ENCODE measurements at places on chromosomes 16 and 17.

GRCh38 chr16:29990883-29991570 lies 4.4 kb downstream of the HIRIP3 start:
- no peak for DNase-seq

DNA sequence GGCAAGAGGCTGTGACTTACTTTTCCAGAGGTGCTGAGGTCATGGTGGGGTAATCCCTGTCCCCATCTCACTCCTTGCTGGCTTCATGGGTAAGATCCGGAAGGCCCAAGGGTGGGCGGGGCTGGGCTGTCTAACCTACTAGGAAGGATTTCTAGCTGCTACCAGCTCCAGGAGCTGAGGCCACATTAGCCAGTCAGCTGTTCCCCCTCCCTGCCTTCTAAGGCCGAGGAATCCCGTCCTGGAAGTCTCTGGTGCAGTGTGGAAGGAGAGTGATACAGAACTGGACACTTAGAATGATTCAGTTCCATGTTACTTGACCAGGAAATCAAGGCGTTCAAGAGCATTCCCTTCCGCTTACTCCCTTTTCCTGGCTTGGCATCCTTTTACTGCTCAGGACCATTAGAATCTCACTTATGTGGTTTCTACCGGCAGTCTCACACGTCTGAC lies 8.9 kb downstream of the GNGT2 start:
- peak; percentile 25 for DNase-seq

DNA sequence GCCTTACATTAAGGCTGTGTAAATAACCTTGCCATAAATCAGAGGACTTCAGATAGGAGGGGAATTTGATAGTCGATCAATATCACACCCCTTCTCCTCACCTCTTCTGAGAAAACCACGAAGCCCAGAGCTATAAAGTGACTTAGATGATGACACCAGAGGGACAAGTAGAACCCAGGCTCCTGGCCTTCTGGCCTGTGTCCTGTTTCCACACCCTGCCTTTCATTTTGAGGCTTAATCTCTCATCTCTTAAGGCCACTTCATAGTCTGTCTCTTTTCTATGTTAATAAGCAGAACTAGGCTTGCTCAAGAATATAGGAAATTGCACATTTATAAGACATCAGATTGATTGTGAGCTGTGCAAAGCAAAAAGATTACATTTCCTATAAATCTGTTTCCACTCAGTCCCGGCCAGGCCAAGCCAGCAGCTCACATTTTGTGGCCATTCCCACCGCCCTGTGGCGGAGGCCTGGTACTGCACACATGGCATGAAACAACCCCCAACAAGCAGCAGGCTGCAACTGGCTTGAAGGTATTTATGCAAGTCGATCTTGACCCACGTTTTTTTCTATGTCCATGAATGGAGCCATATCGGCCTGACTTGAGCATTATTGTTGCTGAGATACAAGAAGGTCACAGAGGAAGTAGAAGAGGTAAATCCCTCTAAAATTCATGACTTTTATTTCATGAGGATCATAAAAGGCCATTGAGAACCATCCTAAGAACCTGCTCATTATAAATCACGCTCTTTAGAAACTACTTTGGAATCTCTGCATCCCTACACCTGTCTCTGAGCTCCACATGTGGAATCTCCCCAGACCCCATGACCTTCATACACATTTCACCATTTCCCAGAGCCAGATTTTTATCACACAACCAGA lies 93.7 kb downstream of the PMP22 start:
- DNase-seq = peak; percentile 66

GRCh38 chr17:2946144-2946543 lies 117.3 kb downstream of the OR1D5 start:
- DNase-seq = no peak

DNA sequence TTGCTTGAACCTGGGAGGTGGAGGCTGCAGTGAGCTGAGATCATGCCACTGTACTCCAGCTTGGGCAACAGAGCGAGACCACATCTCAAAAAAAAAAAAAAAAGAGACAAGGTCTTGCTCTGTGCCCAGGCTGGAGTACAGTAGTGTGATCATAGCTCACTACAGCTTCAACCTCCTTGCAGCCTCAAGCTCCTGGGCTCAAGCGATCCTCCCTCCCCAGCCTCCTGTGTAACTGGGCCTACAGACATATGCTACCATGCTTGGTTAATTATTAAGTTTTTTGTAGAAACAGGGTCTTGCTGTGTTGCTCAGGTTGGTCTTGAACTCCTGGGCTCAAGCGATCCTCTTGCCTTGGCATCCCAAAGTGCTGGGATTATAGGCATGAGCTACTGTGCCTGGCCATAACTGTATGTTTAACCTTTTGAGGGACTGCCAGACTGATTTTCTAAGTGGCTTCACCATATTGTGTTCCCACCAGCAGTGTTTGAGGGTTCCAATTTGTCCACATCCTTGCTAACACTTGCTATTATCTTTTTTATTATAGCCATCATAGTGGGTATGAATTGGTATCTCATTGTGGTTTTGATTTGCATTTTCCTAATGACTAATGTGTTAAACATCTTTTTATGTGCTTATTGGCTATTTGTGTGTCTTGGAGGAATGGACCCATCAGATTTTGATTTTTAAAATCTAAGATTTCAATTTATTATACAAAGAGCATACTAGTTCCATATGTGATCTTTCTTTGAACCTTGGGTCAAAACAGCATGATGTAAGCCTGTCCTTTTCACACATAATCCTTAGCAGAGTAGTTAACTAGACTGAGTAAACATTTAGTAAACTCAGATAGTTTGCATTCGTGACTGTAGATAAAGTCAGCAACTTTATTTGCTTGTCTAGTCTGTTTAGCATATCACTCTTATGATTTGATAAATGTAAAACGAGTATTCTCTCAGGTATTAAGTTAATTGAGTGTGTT lies 38.1 kb upstream of the KPNB1 start:
- DNase-seq = no peak

DNA sequence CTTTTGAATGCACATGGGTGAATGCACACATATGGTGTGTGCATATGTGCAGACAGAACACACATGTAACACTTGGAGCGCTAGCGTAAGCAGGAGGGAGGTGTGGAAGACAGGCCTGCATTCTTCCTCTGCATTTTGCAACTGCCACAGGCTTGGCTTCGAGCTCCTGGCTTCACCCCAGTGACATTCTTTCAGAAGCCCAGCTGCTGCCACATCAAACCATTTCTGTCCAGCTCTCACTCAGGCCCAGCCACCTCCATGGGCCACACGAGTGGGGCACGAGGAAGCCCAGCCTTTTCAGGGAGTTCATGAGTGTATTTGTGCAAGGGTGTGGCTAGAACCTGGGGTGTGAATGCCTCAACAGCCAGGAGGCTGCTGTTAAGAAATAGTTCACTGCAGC lies 18.8 kb downstream of the LGALS3BP start:
- DNase-seq = no peak

- no peak for DNase-seq
These were observed 526 bp downstream of the MOSMO start for GRCh38 chr16:22008215-22009059.

GRCh38 chr16:78195797-78196196 lies 96.3 kb downstream of the WWOX start:
- no peak for DNase-seq

GRCh38 chr17:81222620-81222905 lies 202 bp downstream of the CEP131 start:
- DNase-seq = no peak

DNA sequence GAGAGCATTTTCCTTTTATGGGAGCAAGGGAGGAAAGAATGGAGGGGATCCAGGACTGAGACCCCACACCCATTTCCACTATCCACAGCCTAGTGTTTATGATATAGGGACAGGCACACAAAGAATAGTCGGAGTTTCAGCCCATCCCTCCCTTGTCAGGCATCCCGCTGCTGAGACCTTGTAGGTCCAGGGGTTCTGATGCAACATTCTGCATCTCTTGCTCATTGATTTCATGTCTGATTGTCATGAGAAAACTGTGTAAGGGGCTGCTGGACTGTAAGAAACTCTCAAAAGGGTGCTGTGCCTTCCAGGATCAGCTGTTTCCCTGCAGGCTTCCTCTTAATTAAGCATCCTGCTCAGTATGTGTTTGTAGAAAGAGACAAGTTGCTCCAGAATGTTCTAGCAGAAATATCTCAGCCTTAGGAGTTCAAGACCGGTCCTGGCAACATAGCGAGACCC lies 5.3 kb upstream of the POLR3E start:
- DNase-seq = no peak

DNA sequence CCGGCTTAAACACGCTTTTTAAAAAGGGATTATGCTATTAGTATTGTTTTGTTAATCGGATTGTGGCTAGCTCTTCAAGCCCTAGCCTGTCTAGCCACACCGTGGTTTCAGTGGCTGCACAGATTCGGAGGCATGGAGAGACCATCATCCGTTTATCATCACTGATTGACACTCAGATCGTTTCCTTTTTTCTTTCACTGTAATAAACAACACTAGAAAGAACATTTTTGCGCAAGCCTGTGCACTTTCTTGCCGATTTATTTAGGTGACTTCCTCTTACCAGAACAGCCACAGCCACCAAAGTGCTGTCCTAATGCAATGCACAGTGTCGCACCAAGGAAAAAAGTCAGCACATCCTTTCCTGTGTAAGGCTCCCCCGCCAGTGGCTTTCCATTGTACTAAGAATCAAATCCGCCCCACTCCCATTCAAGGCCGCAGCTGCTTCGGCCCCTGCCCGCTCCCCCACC lies 78.2 kb downstream of the CRISPLD2 start:
- DNase-seq = no peak

- DNase-seq = peak; percentile 8
These were observed 383.1 kb downstream of the KCNJ2 start for GRCh38 chr17:70552230-70552981.

DNA sequence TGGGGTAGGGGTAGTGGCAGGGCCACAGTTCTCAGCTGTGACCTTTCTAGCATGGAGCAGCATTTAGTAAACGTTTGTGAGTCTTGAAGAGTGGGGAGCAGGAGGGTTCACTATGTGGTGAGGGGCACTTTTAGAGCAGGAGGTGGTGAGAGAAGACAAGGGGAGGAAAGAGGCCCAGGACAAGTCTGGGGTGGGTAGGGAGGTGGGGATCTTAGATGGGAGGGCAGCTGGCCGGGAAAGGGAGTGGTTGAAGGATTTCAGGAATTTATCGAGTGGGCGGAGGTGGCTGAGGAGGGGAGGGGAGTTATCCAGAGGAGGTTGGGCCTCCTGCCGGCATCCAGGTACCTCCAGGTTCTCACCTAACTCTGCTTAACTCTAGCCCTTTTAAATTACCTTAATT lies 1.9 kb downstream of the CLEC16A start:
- DNase-seq = no peak

DNA sequence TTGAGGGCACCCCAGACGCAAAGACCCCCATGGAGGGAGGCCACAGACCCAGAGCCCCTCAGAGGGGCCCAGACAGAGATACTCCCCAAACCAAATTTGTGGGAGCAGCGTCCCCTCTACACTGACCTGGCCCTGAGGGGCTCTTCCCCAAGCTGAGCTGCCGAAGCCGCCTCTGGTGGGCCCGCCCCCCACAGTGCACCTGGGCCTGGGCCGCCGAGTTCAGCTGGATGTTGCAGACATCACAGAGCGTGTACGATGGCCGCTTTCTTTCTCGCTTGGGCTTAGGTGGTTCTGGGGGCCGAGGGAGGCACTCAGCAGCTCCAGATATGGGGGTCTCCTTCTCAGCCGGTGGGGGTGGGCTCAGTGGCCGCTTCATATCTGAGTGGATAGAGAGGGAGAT lies 12.3 kb upstream of the C17orf113 start:
- DNase-seq = no peak

DNA sequence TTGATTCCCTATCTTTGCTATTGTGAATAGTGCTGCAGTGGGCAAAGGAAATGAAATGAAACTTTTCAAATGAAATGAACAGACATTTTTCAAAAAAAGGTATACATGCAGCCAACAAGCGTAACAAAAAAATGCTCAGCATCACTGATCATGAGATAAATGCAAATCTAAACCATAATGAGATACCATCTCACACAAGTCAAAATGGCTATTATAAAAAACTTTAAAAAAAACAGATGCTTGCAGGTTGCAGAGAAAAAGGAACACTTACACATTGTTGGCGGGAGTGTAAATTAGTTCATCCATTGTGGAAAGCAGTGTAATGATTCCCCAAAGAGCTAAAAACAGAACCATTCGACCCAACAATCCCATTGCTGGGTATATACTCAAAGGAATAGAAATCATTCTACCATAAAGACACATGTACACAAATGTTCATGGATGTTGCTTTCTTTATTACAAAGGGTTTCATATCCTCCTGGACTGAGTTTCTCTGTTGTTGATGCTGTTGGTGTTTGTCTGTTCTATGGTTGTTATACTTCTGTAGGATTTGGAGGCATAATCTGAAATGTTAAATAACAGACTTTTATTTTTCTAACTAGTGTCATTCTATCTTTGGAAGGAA lies 99.3 kb upstream of the SOX9 start:
- DNase-seq = no peak

- DNase-seq = no peak
These were observed 6.3 kb upstream of the CRYM start for GRCh38 chr16:21284414-21284813.

- DNase-seq = no peak
These were observed 12.5 kb upstream of the TXNDC11 start for GRCh38 chr16:11755022-11755760.

DNA sequence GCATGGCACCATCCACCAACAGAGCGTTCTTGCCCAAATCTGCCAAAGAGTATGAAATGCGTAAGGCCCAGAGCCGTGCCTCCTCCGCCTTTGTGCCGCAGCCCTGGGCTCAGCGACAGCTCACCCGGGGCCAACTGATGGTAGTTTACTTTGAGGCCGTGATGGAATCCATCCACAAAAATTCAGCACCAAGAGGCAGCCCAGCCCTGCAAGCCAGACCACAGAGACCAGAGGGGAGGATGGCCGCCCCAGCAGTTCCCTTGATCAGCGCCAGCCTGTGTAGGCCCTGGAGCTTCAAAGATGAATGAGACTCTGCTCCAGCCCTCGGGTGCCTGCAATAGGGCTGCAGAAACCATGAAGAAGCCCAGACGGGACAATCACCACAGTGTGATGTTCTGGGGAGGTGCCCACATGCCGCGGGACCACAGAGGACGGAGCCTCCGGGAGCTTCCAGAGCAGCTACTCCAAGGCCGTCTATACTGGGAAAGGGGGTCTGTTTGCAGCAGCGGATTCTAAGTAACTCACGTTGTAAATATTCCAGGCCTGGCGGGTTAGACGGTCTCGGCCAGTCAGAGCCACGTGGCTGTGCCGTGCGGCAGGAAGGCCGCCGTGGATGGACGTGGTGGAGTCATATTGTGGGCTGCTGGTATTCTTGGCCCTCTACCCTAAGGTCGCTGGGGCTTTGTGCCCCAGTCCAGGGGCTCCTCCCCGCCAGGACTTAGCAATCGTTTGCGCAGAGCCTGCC lies 80.3 kb downstream of the RBFOX3 start:
- no peak for DNase-seq

DNA sequence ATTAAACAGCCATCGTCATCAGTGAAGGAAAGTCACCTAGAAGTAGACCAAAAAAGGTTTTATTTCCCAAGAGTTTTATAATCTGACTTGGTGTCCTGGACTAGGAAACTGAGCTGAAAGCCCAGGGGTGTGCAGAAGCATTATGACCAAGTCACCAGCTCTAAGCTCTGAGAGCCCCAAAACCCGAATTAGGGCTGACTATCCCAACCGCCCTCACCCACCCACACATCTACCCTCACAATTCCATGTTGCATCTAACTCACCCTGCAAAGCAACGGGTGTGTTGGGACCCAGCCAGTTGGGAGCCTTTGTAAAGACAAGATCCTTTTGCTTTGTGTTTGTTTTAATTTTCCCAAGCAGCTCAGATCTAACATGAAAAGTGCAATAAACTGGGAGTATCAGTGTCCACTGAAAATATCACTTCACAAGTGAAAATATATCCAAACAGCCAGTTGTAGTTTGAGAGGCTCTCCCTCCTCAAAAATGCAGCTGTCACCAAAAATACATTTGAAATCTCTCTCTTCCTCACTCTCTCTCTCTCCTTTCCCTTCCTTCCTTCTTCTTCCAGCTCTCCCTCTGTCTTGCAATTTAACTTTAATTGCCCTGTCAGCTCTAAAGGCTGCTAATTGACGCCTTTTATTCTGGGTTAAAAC lies 16.2 kb upstream of the NOG start:
- no peak for DNase-seq

Data from brain microvascular endothelial cell (primary cell).